ENCODE measurements at places on chromosomes 7 and 10.

- no peak for DNase-seq
These were observed 565.2 kb downstream of the TCERG1L start for GRCh38 chr10:130746311-130746710.

DNA sequence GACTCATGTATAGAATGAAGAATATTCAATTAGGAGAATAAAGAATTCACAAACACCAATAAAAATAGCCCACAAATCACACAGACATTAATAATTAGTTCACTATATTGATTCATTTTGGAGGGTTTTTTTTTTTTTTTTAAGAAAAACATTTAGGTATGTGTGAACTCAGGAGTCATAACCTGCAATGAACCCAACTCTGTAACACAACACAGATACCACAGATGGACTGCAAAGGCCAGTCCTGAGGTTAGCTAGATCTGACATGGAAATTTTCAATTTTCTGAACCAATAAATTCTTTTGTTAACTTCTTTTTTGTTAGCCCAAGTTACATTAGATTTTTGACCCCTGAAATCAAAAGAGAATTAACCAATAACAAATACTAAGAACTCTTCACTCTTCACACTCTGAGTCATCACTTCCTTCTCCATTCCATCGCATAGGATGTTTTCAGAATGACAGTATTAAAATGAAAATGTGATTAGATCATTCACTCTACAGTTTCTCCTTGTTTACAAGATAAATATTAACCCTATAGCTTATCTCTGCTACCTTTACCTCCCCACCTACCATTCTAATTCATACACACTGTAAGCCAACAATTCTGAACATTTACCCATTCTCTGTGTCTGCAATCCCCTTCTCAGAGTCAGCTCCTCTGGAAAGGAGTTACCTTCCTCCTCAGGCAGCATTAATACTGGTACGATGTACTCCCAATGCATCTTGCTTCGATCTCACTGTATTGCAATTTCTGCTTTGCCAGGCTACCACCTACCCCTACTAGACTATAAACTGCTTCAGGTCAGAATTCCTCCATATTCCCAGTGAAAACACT lies 141.5 kb downstream of the LRRN3 start:
- no peak for DNase-seq

DNA sequence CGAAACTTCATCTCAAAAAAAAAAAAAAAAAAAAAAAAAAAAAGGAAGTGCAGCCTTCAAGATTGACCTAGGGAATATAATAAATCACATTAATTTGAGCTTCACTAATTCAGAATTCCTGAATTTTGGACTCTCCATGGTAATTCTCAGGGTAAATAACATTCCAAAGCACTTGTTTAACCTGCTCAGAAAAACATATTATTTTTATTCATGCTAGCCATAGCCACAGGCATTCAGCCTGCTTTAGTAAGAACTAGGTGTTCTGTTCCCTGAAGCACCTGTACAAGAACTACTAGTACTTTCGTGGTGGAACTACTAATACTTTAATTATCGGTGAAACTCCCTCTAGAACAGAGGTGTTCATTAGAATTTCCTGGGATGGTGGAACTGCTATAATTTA lies 169.3 kb downstream of the RTKN2 start:
- no peak for DNase-seq

GRCh38 chr10:5574642-5575131 lies 49.9 kb downstream of the CALML3 start:
- no peak for DNase-seq

DNA sequence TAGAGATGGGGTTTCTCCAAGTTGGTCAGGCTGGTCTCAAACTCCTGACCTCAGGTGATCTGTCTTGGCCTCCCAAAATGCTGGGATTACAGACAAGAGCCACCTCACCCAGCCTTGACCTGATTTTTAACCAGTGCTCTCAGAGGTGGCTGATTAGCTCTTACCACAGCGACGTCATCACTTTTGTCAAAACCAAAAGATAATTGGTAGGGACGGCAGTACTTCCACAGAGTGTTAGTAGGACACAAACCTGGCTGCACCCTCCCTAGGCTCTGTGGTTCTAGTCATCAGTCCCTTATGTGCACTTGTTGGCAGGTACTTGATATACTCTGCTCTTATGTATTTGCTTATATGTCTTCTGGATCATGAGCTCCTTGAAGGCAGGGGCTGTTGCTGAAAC lies 74.0 kb downstream of the GPR141 start:
- DNase-seq, result no peak

DNA sequence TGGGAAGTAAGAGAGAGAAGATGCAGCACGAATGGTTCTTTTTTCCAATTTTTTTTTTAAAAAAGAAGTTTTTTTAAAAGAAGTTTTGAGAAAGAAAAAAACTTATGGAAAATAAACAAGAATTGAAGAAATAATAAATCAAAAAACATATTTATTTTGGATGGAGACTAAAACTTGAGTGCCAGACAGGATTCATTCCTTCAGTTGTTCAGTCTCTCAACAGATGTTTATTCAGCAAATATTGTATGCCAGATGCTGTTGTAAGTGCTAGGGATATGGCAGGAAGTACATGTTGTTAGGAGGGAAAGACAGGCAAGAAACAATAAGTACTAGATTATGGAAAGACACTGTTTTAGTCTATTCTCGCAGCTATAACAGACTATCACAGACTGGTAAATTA lies 750.7 kb upstream of the PHF14 start:
- DNase-seq, result no peak

DNA sequence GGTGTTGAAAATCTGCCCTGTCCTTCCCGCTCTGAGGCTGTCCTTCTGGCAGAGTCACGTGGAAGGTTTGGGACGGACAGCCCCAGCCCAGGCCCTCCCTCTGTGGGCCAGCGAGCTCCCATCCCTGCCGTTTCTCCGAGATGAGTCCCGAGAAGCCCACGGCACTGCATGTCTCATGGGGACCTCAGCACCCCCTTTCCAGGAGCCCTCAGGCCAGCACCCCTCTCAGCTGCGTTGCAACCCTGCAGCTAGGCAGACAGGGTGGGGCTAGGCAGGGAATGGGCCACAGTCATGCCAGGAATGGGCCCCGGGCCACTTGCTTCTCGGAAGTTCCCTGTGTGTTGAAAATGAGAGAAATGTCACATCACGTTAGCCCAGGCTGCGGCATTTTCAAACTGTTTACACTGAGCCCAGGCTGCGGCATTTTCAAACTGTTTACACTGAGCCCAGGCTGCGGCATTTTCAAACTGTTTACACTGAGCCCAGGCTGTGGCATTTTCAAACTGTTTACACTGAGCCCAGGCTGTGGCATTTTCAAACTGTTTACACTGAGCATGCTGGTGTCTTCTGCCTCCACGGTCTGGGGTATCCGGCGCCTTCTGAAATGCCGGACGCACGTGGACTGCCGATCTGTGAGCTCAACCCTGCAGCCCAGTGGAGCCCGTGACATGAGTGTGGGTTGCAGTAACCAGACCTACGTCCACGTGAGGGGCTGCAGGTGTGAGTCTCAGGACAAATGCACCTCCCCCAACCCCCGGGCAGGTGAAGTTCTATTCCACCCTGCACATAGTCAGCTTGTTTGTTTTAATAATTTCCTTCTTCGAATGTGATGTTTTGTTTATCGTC lies 42.6 kb downstream of the FAM20C start:
- no peak for DNase-seq

- DNase-seq, result no peak
These were observed 199.8 kb downstream of the DPP6 start for GRCh38 chr7:154252046-154252445.

DNA sequence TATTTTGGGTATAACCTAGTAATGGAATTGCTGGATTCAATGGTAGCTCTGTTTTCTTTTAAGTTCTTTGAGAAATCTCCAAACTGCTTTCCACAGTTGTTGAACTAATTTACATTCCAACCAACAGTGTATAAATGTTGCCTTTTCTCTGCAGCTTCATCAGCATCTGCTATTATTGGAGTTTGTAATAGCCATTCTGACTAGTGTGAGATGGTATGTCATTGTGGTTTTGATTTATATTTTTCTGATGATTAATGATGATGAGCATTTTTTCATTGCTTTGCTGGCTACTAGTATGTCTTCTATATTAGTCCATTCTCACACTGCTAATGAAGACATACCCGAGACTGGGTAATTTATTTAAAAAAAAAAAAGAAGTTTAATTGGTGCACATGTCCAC lies 248.6 kb upstream of the MAGI2 start:
- DNase-seq, result no peak

DNA sequence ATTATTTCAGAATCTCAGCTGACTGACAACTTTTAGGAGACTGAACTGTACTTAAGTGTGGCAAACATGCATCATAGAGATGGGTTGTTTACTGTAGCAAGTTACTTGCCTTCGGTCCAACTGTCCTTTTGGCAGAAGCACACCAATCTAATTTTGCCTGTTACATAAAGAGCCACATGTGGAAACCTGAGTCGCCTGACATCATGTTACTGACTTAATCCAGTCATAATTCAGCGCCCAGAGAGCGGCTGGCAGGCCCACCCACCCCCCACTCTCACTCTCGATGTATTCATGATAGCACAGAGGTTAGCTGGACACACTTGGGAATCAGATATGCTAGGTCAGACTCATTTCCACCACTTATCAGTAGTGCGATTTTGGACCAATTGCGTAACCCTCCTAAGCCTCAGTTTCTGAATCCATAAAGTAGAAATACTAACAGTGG lies 57.3 kb upstream of the CAPZA2 start:
- no peak for DNase-seq

DNA sequence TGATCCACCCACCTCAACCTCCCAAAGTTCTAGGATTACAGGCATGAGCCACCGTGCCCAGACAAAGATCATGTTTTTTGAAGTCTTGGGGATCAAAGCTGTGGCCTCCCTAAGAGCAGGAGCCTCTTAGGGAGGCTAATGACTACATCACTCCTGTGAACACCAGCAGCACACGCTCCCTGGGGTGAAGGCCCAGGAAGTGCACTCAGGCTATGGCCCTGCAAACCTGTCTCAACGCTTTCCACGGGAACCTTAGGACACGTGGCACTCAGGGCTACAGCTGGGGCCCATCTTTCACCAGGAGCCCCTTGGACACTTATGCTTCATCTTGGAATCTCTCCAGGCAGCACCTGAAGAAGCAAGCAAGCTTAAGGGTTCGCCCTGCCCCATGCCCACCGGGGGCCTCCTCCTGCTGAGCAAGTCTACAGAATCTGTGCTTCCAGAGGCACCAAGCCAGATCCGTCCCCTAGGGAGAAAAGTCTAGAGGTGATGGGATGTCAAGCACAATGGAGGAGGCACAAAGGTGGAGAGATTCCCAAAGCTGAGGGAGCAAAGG lies 18.4 kb downstream of the VSTM4 start:
- no peak for DNase-seq

Measured in activated CD4-positive, alpha-beta T cell treated with anti-CD3 and anti-CD28 coated beads for 4 hours (primary cell).